ENCODE measurements at places on chromosomes 6 and 20.
A peak's percentile ranks its signal among the peaks of the same experiment; 100 is the strongest.

DNA sequence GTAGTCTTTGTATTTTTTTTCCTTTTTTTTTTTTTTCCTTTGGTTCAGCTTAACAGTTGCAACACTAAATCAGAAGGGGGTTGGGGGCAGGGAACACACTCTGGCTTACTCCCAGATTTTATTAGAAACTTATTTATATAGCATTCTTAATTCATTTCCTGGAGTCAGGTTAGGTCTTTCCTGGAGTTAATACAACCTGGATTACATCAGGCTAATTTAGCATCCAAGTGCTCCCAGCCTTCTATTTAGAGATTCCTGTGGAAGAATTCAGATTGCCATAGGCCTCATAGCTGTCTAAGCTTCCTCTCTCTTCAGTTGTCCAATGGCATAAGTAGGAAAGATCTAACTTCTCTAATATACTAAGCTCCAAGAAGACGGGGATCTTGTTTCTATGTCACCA, 35.8 kb upstream of the PKHD1 start:
- DNase-seq = no peak

DNA sequence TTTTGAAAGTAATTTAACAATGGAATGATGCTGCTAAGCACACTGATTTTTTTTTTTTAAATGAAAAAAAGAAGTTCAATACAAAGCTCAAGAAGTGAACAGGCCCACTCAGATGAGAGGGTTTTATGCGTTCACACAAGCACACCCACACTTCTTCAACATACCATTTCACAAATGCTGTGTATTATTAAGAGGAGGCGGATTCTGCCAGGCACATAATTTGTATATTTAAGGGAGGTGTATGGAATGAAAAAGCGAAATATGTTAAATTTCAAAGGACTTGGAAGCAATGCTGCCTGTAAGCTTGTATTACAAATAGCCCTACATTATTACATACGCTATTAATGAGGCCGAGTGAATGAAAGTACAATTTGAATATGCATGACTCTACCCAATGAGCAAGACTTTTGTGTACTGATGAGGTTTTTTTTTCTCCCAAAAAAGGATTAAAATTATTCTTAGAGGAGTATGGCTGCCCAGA, 123.9 kb downstream of the INSM1 start:
- DNase-seq = no peak

DNA sequence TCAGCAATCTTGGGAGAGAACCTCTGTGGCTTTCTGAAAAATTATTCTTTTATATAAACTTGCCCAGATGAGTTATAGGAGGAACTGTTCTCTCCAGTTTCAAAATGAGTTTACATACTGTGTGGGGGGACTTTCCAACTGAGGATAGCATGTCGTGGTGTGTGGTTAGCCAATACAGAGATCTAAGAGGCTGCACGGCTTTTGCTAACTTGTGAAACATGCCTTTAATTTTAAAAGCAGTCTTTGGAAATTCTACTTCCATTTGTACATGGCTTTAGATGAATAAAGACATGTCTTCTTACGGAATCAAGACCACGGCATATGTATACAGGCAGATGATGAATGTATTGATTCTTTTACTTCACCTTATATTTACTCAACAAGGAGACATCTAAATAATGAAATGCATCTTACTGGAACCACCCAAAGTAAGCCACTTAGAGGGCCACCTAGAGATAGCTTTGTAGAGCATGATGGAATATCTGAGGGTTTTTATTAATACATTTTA, 39.8 kb downstream of the HIVEP1 start:
- peak; percentile 65 for DNase-seq

DNA sequence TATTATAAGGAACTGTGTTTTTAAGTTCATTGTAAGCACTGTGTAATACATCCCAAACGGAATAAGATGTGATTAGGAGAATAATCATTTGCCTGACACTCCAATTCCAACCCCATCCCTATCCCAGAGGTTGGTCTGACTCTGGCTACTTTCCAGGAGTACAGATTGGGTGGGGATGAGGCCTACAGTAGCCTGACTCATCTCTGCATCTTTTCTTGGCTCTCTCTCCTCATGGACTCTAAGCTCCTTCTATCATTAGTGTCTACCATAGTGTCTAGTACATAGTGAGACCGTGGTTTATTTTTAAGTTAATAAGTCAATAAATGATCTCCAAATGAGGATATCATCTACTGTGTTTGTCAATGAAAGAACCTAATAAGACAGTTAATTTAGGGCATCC, 92.2 kb upstream of the CNKSR3 start:
- DNase-seq = no peak

GRCh38 chr6:137136065-137136464, 37.4 kb downstream of the IL22RA2 start:
- no peak for DNase-seq
